ENCODE measurements at places on chromosomes 12 and 14. TPM values are rescaled to one million over a fixed set of nuclear protein-coding genes. Genes with fewer than 3 reads are reported as not detected.
A peak's percentile ranks its signal among the peaks of the same experiment; 100 is the strongest.

GRCh38 chr12:124755801-124756148, 107.9 kb downstream of the SCARB1 start:
- DNase-seq = no peak

The KLRC4 gene
- not detected for total RNA-seq

The SLC6A12 gene
- total RNA-seq = 0.33 TPM

DNA sequence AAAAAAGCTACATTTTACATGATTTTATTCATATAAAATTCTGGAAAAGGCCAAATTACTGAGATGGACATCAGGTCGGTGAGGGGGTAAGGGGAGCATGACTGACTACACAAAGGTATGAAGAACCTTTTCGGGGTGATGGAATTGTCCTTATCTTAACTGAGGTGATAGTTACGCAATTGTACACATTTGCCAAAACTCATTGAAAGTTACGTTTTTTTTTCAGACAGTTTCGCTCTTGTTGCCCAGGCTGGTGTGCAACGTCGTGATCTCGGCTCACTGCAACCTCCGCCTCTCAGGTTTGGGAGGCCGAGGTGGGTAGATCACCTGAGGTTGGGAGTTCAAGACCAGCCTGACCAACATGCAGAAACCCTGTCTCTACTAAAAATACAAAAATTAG, 29.4 kb upstream of the PLEKHG3 start:
- DNase-seq = no peak

- no peak for DNase-seq
Observed at GRCh38 chr14:29803045-29803444, 124.6 kb downstream of the PRKD1 start.

The GSC gene
- 0.33 TPM for total RNA-seq

- no peak for DNase-seq
Observed at GRCh38 chr14:40119321-40119720, 687.1 kb upstream of the FBXO33 start.

GRCh38 chr12:46268583-46269428, at the start of gene SLC38A1:
TSS of gene SLC38A1 (minus strand) at chr12:46269043. CDS start at chr12:46239800, 29,243 bp downstream.
- DNase-seq = peak; percentile 87

GRCh38 chr14:55505846-55506245, 65.4 kb upstream of the TBPL2 start:
- DNase-seq = no peak

DNA sequence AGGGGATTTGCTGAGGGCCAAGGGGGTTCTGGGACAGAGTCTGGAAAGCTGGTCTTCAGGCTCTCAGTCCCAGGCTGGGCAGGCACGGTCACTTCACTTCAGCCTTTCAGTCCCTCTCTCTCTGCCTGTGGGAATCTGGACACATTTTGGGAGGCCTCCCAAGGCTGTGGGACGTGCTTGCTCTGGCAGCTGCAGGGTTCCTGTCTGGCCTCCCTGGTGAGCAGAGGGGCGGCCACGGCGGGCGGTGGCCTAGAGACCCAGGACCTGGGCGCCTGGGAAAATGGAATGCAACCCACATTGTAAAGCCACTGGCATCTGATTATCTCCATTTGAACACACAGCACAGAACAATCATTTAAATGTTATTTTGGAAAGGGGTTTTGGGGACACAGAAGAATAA, 10.1 kb upstream of the ALDH2 start:
- DNase-seq = no peak

GRCh38 chr12:26318661-26319068, 123.3 kb downstream of the SSPN start:
- peak; percentile 34 for DNase-seq

DNA sequence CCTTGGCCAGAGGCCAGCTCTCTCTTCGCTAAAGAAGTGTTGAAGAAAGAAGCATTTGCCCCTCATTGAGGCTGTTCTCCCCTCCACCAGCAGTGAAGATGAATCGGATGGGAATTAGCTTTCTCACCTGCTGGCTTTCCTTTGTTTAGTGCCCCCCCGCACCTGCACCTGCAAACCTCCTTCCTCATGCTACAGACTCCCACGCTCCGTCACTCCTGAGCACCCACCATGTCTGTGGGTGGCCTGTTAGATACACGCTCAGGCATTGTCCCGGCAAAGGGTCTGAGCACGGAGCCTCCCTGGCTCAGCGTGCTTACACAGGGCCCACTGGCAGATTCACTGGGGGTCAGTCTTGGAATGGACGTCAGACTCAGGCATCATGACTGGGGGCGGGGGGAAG, 121.6 kb downstream of the GLT1D1 start:
- DNase-seq = no peak

The HOXC12 gene
- not detected for total RNA-seq

The MYF5 gene
- not detected for total RNA-seq

The CACNA1C gene
- total RNA-seq = 2.3 TPM

- DNase-seq = no peak
Observed at GRCh38 chr14:99009871-99010270, 262.1 kb downstream of the BCL11B start.

The SERPINA9 gene
- total RNA-seq = not detected

- no peak for DNase-seq
Observed at GRCh38 chr14:104386151-104386841, 193.3 kb upstream of the C14orf180 start.

DNA sequence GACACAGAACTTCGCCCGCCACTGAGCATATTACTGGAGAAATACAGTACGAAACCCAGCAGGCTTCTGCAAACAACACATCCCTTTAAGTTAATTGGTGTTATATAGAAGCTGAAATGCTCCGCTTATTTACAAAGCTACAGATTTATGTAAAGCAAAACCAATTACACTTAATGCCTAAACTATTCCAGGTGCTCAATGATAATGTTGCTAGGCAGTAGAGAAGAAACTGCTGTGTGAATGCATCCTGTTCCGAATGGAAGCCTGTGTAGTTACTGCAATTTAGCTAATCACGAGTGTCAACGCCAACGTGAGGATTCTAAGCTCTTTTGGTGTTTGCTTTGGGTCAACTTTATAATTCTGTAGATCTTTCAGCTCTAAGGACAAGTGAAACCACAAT, 89.8 kb downstream of the SLC15A5 start:
- no peak for DNase-seq

DNA sequence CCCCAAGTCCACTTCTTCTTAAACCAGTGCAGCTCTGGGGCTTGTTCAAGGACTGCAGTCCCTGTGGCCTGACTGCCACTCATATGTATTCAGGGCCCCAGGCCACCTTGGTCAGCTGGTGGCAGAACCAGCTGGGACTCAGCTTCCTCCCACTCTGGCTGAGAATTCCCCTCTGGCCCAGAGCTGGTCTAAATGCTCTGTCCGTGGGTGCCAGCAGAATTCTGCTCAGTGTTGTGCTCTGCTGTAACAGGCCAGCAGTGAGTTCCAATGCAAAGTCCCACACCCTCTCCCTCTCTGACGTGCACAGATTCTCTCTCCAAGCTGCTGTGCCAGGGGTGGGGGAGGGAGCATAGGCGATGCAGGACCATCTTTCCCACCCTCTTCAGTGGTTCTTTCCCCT, 210.4 kb upstream of the RGS6 start:
- DNase-seq = no peak

The PLEK2 gene
- total RNA-seq = 7.5 TPM

GRCh38 chr12:31533470-31533869, 57.5 kb downstream of the DENND5B start:
- no peak for DNase-seq

- DNase-seq = no peak
Observed at GRCh38 chr14:80638620-80639515, 302.7 kb downstream of the CEP128 start.

DNA sequence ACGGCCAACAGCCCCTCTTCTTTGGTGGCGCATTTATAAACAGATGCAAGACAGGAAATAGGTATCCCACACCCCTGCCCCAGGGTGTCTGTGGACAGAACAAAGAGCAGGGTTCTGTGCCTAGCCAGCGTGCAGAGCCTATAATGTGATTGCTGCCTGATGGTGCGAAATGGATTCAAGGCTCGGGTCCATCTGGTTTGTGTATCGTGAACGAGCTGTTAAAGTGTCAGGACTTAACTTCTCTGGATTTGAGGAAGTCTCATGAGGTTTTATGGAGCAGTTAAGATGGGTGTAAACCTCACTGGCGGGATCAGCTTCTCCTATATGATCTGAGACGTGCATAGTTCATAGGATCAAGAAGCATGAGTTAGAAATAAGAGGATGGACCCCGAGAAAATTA, 388.7 kb upstream of the TBX3 start:
- DNase-seq = no peak

DNA sequence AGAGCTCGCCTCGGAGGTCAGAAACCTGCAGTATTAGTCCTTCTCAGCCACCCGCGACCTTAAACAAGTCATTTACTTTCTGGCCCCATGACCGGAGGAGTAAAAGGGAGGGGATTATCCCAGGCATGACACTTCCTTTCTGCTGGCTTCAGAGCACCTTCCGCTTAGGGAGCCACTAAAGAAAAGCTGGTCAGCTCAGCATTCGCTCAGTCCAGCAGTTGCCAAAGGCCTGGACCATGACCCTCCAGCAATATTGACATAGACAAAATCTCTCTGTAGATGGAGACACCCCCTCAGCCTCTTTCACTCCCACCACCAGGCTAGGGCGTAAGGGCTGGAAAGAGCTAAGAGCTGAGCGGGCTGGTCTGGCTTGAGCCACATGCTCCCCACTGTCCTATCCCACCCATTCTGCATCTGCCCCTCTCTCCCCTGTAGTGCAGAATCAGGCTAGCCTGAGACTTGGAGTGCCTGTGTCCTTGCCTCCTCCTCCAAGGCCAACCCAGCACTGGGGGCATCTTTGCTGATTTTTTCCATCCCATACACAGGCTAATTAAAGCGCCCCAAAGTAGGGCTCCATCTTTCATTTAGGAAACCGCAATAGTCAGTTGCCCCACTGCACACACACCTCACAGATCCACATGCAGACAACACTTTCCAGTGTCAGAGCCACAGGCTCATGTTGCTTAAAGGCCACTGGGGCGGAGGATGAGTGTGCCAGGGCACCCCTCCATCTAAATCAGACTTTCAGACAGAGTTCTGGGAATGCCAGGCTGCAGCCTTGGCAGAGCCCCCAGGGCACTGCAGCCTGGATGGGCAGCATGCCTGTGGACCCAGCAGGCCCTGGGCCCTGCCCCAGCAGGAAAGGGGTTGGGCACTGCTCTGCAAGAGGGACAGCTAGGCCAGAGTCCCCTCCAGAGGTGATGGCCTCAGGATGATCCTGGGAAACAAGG, 4.0 kb upstream of the CPNE6 start:
- no peak for DNase-seq

DNA sequence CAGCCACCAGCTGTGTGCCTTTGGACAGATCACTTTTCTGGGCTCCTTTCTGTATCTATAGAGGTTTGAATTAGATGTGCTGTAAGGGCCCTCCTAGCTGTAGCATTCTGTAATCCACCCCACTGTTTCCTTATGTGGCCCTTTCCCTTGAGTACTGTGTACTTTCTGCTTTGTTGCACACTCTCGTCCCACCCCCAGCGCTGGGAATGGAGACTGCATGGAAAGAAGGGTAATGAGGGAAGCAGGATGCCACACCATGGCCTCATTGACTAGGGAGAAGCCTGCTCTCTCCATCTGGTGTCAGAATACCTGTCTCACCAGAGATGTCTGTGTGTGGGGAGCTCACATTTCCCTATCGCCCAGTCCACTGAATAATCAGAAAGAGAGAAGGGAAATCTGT, 13.6 kb upstream of the GALNT16 start:
- DNase-seq = no peak

The LALBA gene
- total RNA-seq = not detected

The C12orf50 gene
- not detected for total RNA-seq

The GPR68 gene
- total RNA-seq = not detected

- no peak for DNase-seq
Observed at GRCh38 chr14:43119672-43120071, 1387.4 kb downstream of the FSCB start.

Measured in body of pancreas (tissue), 4 donors.